ENCODE measurements at places on chromosomes 7 and 10.

GRCh38 chr7:83872501-83872900, 223.6 kb upstream of the SEMA3E start:
- DNase-seq, result no peak

DNA sequence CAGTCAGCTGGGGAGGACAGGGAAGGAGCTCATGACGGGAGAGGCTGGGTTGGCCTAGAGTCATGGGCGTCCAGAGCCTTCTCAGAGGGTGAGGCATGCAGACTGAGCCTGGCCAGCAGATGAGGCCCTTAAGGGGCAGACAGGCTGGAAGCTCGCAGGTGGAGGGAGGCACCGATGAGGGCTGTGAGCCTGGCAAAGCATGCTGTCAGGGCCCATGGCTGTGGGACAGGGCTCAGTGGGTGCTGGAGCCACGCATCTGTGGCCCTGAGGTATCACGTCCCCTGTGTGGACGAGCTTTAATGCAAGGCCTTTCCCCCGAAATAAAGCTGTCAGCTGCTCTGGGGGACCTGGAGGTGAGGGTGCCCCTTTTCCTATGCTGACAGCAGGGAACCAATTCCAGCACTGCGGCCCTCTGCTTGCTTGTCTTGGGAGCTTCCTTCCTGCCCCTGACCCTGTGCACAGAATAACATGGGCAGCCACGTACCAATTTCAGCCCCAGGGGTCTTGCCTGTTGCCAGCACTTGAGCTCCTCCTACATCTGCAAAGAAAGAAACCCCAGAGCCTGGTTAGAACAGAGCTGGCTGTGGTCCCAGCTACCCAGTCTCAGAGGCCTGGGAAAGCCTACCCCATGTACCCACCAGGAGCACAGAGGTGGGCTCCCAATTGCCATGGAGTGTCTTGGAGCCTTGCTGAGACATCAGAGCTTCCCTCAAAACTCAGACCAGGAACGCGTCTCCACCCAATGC, 20.6 kb downstream of the TMEM273 start:
- no peak for DNase-seq

DNA sequence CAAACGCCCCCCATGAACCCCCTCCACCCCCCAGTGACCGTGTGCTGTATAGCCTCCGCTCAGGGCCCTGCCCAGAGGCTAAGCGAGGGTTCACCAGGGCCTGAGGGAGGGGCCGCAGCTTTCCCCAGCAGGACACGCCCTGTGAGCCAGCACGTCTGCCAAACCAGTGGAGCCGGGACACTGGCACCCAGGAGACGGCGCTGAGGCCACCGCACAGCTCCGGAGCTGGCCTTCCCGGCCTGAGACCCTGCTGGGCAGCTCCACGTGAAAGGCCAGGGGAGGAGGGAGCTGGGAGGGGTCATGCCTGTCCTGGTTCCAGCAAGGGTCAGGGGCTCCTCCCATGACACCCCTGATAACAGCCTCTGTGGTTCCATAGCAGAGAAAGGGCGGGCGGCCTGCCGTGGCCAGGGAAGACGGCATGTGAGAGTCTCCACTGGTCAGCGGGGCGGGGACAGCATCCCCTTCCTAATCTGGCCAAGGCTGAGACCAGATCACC, 278.3 kb downstream of the ELFN1 start:
- DNase-seq, result no peak

DNA sequence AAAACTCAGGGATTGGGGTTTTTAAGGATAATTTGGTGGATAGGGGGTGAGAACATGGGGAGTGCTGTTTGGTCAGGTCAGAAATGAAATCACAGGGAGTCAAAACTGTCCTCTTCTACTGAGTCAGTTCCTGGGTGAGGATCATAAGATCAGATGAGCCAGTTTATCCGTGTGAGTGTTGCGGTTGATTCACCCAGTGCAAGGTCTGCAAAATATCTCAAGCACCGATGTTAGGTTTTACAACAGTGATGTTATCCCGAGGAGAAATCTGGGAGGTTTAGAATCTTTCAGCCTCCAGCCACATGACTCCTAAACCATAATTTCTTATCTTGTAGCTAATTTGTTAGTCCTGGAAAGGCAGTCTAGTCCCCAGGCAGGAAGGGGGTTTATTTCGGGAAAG, 31.7 kb upstream of the AGR2 start:
- DNase-seq, result no peak

GRCh38 chr10:102313221-102313896, 68.0 kb downstream of the GBF1 start:
- DNase-seq, result peak; percentile 23

DNA sequence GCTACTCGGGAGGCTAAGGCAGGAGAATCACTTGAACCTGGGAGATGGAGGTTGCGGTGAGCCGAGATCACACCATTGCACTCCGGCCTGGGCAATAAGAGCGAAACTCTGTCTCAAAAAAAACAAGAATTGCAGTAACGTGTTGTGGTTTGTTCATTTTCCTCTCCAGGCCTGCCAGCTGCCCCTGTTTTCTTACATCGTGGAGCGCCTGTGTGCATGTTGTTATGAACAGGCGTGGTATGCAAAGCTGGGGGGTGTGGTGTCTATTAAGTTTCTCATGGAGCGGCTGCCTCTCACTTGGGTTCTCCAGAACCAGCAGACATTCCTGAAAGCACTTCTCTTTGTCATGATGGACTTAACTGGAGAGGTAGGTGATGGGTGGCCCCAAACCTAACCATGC, 52.1 kb downstream of the TRRAP start:
- DNase-seq, result no peak

GRCh38 chr10:2121315-2121714, 384.0 kb upstream of the ADARB2 start:
- no peak for DNase-seq

- no peak for DNase-seq
Measured at GRCh38 chr10:43118631-43119415, 19.4 kb upstream of the CSGALNACT2 start.

Data from astrocyte (in vitro differentiated cells and primary cell).